ENCODE measurements at places on chromosomes 5 and 9.

GRCh38 chr5:142973932-142974331, 203.8 kb downstream of the ARHGAP26 start:
- no peak for DNase-seq

DNA sequence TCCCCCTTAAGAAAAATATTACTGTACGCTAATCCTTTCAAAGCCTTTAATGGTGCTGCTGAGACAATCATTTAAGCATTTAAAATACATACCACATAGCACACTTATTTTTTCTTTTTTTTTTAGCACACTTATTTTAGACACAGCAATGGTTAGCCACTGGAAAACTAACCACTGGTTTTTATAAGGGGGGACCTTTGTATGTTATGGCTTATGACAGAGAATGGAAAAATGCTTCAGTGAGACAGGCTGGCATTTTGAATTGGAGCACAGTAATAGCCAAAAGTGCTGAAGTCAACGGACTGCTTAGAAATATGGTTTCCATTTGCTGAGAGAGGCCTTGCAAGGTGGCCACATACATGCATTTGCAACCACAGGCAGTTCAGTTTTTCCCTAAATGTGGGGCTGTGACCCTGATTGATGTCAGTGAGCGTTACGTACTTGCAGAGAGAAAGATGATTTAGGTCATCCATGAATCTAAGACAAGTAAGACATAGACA, 28.5 kb downstream of the AOPEP start:
- DNase-seq: no peak

DNA sequence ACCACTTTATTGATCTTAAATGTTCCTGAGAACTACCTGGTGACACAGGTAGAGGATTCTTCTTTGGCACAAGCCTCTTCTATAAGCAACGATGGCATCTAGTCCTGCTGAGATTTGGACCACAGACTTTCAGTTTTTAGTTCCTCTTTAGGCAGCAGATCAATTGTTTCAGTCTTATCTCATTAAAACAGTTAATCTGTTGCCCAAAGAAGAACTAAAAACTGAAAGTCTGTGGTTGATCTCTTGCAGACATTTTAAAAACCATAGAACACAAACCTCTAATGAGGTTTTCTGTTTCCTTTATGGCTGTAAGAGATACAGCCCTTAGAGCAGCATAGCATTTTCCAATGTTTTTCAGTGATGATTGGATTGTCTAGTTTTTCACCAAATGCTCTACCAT, 480.9 kb downstream of the MTRR start:
- DNase-seq: no peak

DNA sequence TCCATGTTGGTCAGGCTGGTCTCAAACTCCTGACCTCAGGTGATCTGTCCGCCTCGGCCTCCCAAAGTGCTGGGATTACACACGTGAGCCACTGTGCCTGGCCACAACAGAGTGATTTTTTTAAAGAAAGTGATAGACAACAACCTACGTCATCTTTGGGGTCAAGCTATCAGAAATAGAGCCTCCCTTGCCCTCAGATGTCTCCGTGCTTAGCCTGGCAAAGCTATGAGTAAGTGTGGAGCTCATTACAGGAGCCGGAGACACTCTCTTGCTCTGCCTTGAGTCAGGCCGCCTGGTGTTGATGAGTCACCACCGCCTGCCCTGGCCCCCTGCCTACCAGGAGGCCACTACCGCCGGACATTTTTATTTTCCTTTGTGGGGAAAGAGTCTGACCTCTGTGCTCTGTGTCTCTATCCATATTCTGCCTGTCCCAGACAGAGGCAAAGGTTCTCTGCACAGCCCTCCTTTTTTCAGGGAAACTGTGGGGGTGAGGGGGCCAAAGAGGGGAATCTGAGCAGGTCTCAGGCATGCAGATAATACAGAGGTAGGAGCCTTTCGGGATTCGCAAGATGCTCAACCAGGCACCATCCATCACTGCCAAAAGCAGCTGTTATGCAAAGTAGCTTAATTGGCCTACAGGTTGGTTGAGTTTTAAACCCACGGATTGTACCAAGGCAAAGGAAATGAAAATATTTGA, 123.7 kb upstream of the CPEB4 start:
- peak; percentile 97 for DNase-seq

GRCh38 chr9:115596746-115597080, 478.8 kb upstream of the TNC start:
- DNase-seq: no peak

DNA sequence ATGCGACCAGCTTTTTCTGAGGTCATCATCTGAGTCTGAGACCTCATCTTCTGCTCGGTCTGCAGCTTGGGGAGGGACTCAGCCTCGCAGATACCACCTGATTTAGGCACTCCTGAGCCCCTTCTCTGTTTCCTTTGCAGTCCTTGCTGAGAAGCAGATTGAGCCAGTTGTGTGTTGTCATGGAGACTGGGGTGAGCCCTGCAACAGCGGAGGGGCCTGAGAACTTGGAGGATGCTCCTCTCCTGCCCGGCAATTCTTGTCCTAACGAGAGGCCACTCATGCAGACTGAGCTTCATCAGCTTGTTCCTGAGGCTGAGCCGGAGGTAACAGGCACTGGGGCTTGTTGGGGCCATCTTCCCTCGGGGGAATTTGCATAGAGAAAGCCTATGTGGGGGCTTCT, 19.2 kb downstream of the TEX53 start:
- no peak for DNase-seq

DNA sequence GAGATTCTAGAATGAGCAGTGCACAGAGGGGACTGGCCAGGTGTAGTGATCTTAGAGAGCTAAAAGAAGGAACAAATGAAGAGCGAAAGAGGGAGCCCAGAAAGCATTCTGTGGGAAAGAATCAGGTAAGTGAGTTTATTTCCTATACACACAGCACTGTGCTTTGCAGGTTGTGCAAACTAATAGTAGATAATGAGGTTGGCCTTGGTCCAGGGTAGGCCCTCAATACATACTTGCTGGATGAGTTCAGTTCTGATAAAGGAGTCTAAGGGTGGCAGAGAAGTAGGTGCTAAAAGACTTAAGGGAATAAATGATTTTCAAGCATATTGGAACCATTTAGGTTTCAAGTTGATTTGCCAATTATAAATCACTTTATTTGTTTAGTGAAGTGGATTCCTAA, 122.0 kb downstream of the NPR3 start:
- no peak for DNase-seq

DNA sequence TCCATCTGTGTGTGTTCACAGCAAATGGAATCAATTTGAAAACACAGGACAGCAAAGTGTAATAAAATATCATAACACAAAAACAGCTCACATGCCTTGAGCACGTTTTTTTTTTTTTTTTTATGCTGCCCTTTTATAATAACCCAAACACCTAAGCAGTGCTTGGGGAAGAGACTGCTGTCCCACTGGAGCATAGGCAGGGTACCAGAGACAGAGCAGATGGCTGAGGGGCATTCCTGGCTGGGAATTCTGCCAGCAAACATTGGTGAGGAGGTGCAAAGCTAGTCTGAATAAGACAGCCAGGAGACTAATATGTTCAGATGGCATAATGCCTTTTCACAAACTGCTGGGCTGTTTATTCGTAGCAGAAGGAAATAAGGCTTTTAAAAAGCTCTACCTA, 58.1 kb upstream of the SV2C start:
- no peak for DNase-seq

DNA sequence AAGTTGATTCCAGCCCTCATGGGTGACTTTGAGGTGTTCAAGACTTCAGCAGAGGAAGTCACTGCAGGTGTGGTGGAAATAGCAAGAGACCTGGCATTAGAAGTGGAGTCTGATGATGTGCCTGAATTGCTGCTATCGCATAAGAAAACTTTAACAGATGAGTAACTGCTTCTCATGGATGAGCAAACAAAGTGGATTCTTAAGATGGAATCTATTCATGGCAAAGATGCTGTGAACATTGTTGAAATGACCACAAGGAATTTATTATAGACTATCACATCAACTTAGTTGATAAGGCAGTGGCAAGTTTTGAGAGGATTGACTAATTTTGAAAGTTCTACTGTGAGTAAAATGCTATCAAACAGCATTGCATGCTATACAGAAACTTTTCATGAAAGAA, 17.1 kb upstream of the POU4F3 start:
- no peak for DNase-seq

DNA sequence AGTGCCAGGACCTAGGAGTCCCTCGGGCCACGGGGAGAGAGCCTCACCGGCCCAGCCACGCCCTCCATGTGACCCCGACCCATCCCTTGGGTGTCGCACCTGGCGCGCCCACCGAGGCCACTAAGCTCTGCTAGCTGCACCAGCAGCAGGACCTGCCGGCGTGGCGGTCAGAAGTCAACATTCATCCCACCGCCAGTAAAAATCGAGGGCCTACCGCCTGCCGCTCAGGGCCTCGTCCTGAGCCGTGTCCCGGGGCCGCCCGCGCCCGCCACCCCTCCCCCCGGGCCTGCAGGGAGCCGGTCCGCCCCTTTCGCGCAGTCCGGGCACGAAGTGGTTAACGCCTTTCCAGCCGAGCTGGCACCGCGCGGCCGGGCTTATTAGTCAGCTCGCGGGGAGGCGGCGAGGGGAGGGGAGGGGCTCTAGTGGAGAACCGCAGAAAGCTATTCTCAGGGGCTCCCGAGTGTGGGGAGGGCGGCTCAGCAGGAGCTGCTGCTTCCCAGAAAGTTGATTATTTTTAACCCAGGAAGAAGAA, 124.4 kb downstream of the C9orf50 start:
- peak; percentile 93 for DNase-seq

- DNase-seq: no peak
Observed at GRCh38 chr9:127909839-127910273, 7.0 kb downstream of the ST6GALNAC4 start.

GRCh38 chr9:110224583-110224982, 16.6 kb upstream of the C9orf152 start:
- DNase-seq: no peak

DNA sequence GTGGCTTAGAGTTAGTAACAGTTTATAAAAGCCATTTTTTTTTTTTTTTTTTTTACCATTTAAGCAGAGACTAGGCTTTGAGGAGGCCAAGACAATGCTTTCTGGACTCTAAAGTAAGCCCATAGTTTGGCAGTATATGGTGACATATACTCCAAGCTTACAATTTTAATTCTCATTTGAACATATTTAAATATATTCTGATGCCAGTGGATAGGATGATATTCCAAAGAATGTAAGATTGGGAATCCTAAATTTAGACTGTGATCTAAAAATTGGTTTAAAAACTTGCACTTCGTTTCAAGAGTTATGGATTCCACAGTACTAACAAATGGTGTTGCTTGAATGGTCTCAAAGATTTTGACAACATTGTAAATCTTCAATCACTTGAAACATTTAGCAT, 112.1 kb downstream of the CWC27 start:
- no peak for DNase-seq

- DNase-seq: no peak
Observed at GRCh38 chr5:138840103-138840502, 35.0 kb downstream of the LRRTM2 start.

- no peak for DNase-seq
Observed at GRCh38 chr9:13411791-13412190, 132.3 kb upstream of the MPDZ start.

DNA sequence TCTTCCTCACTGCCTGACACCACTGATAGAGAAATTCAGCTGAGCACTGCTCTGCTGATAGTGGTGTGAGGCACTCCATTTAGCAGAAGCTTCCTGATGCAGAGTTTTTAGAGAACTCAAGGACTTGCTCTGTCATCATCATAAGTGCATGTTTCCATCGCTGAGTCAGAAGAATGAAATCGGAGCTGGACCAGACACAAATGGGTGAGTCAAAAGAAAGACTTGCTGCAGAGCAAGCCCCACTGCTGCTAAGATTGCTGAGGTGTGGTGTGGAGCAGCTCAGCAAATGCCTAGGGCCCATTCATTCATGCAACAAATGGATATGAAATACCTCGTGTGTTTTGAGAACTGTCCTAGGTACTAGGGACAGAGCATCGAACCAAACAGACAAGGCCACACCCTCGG, 410.2 kb upstream of the SLC30A5 start:
- peak; percentile 15 for DNase-seq

GRCh38 chr5:102893942-102894341, 138.8 kb downstream of the PAM start:
- DNase-seq: no peak

DNA sequence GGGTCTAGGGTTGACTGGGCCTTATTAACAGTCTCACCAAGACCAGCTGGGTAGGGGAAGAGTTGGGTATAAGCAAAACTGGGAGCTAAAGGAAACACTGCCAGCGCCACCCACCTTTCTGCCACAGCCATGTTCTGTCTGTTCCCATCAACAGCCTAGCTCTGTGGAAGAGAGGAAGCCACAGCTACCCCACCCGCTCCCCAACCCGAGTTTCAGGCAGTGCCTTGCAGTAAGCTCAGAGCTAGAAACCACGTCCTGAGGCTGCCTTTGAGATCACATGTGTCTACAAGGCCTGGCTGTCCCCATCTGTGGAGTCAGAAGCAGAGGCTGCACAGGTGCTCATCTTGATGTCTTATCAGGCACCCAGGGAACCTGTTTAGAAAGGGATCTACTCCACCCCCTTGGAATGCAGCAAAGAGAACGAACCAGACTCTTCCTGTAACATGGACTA, 15.3 kb downstream of the HNRNPH1 start:
- DNase-seq: peak; percentile 53

DNA sequence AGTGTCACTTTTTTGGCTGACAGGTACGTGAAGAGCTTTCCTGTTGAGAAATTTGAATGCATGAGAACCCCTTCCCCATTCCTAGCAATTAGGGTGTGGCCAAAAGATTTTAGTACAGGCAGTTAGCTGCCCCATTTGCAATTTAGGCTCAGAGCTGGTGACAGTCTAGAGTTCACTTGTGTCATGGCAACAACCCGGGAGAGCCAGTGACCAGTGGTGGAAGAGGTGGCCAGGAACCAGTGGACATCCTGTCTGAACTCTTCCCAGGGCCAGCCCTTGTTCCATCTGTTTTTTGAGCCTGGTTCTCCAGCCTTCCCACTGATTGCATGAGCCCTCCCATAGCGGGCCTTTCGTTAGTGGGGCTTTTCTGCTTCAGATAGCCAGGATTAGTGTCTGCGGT, 2.5 kb upstream of the NEUROG1 start:
- no peak for DNase-seq

GRCh38 chr9:95771556-95772246, 103.8 kb upstream of the ERCC6L2 start:
- DNase-seq: peak; percentile 60

DNA sequence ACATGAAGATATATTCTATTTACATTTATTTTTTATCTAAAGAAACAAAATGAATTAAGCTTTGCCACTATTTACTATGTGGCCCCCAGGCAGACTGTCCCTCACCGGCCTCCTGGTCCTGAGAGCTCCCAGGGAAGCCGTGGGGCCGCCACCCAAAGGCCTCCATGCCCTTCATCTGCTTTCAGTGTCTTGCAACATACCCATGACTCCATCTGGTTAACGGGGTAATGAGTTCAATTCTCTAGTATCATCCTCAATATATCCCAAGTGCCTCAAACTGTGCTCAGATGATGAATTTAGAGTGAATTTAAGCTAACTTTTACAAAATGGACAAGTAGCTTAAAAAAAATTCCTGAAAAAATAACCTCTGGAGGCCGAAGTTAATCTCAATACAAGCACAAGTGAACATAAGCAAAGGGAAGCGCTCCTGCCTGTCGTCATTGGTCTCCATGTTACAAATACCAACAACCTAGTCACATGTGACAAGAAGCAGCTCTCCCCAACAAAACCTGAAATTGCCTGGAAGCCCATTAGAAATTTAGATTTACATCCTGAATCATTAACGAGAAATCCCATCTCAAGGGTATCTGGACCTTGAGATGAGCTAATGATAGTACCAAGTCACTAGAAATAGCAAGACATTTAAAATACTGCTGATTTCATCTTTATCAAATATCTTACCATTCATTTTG, 26.1 kb downstream of the DAP start:
- DNase-seq: no peak

All from SW480 (cell line).